Karpas-422 (cell line): ENCODE measurements at places on chromosomes 2 and 18. TPM values are rescaled to one million over a fixed set of nuclear protein-coding genes. Genes with fewer than 3 reads are reported as not detected.

MALT1 gene
- total RNA-seq: 21.7 and 35.3 TPM in 2 replicates

CDK15 gene
- total RNA-seq: not detected in 2 replicates

DNA sequence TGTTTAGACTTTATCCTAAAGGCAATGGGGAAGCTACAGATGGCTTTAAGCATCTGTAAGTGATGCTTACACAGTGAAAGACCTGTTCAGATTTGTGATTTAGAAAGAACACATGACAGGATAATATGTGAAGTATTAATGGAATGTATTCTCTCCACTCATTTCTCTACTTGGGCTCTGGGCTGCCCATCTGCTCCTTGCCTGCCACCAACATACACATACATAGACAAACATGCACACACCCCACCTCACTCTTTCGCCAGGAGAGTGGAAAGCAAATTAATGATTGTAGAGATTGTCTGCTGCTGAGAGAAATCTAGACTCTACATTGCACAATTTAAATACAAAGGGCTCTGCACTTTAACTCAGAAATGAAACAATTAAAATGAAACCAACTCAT lies 61.0 kb upstream of the NFE2L2 start:
- no peak overlapping the region for H3K4me3 ChIP-seq
- no peak overlapping the region for H3K27ac ChIP-seq
- no peaks in the 10 kb centered on the region for H3K36me3 ChIP-seq
- DNase-seq: no peak
- H3K4me1 ChIP-seq: no peaks in the 10 kb centered on the region

DNA sequence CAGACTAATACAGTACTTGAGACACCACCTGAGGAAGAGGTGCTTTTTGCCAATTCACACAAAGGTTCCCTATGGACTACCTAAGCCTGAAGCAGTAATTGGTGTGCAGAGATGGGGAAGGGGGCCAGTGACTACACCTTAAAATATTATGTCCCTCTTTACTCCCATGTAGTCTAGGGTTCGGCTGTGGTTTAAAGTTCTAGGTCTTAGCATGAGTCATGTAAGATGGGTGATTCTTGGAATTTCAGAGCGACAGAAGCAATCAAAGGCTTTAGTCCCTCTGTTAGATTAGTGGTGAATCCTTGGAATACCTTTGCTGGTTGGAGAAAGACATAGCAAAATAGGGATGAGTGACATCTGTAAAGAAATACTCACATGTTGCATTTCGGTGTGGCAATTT lies 14.3 kb upstream of the CCDC85A start:
- no peaks in the 10 kb centered on the region for H3K27me3 ChIP-seq
- no peak for DNase-seq

DNA sequence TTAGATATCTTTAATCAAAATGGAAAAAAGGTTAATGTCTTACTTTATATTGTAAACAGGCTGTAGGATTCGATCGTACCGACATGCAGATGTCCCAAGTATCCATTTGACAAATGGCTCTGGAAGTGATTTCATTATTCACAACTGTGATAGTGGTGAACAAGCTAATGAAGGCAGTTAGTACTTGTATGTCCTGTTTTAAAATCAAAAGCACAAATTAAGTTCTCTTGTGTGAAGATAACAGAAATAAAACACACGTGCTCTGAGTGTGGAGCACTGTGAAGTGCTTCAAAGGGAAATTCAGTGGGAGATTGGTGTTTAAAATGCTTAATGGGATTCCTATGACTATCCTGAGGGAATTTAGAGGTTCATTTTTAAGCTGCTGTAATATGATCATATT lies 8.6 kb upstream of the LRP1B start:
- no peaks in the 10 kb centered on the region for H3K4me1 ChIP-seq
- no peak overlapping the region for H3K27ac ChIP-seq
- no peaks in the 10 kb centered on the region for H3K36me3 ChIP-seq
- DNase-seq: no peak
- H3K27me3 ChIP-seq: no peaks in the 10 kb centered on the region

DNA sequence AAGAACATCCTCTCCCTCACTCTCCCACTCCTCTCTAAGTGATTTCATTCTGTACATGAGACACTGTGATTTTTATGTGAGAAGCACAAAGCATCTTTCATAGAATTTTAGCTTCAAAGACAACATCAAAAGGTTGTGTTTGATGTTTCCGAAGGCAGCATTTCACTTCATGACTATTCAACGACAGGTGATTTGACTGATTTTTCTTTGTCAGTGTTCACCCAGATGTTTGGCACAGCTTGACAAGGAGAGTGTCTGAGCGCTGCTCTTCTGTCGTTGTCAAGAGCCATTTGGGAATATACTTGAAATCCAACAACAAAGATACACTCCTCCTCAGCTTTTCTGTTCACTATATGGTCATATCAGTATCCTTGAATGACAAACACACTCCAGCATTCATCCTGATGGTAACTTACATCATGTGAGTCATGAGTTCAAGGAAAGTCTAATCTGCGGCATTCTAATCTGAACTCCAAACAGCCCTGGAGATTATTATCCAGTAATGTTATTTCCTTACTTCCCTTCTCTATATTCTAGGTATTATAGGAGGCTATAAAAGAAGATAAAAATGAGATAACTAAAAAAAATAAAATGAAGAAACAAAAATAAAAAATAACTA lies 45.9 kb upstream of the ST6GAL2 start:
- H3K36me3 ChIP-seq: no peaks in the 10 kb centered on the region
- no peak overlapping the region for H3K27ac ChIP-seq
- no peaks in the 10 kb centered on the region for H3K4me1 ChIP-seq

DNA sequence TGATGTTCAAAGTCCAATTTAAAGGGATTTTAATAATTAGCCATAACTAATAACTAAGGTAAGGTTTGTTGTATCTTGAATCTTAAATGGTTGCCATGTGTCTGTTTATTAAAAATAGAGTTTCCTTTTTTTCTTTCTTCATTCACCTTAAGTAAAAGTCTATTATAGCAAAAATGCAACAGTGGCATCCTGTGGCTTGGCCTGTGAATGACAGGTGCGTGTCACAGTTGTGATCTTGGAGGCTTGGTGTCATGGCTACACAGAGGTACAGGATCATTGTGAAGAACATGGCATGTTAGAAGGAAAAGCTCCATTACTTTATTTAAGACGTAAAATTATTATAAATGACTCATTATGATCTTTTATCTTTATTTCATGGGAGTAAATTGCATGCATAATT lies 246.1 kb downstream of the BCL2 start:
- no peak overlapping the region for H3K4me3 ChIP-seq
- H3K27me3 ChIP-seq: no peaks in the 10 kb centered on the region
- no peaks in the 10 kb centered on the region for H3K4me1 ChIP-seq

HOXD4 gene
- total RNA-seq: not detected in 2 replicates

- no peak for DNase-seq
- H3K36me3 ChIP-seq: no peaks in the 10 kb centered on the region
- H3K27me3 ChIP-seq: no peaks in the 10 kb centered on the region
- H3K4me1 ChIP-seq: peaks cover 23% of the 10 kb centered on the region
- no peak overlapping the region for H3K4me3 ChIP-seq
Observed at GRCh38 chr2:136069773-136070172, 48.2 kb downstream of the CXCR4 start.

DNA sequence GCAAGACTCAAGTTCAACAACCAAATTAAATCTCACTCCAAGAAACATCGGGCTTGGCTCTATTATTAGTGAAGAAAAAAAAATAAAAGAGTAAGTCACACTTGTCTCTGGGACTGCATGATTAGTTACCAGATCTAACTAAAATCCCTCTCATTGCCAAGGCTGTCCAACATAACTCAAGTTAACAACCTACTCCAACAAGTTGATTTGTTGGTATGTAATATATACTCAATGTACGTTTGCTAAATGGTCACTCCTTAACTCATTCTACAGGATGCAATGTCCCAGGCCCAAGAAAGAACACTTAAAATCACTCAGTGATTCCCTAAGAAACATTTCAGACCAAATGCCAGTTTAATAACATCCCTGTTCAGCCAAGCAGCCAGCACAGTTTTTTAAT lies 95.1 kb downstream of the DYM start:
- no peak for DNase-seq
- no peaks in the 10 kb centered on the region for H3K4me1 ChIP-seq
- H3K4me3 ChIP-seq: no peak overlapping the region
- no peak overlapping the region for H3K27ac ChIP-seq

DNA sequence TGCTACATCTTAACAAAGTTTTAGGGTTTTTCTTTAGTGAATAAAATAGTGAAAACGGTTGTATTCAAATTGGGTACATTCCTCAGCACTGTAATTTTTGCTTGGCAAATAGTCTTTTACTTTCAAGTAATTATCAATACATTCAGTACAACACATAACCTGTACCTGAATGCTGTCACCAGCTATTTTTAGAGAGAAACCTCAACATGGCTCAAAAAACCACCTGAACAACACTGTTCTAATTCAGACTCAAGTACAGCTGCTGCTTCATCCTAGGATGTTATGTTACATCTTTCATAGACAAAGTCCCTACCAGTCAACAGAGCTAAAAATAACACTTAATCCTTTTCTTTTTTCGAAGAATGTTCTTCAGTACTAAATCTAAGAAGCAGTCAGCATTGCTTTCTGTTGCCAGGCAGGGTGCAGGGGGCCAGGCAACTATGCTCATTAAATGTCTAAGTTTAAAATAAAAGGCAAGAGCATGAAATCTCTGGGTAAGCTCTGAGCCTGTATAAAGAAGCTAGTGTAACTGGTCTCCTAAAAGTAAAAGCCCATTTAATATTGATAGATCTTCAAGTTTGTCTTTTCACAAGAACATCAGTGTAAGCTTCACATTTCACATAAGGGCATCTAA lies 20.5 kb downstream of the PDIA6 start:
- H3K4me3 ChIP-seq: no peak overlapping the region
- peaks cover 66% of the 10 kb centered on the region for H3K36me3 ChIP-seq
- H3K4me1 ChIP-seq: no peaks in the 10 kb centered on the region
- no peak overlapping the region for H3K27ac ChIP-seq

GRCh38 chr18:73503326-73503725 lies 635.5 kb upstream of the NETO1 start:
- DNase-seq: no peak
- no peaks in the 10 kb centered on the region for H3K27me3 ChIP-seq
- H3K27ac ChIP-seq: no peak overlapping the region
- H3K36me3 ChIP-seq: no peaks in the 10 kb centered on the region
- H3K4me3 ChIP-seq: no peak overlapping the region
- H3K4me1 ChIP-seq: no peaks in the 10 kb centered on the region
